ENCODE measurements at places on chromosomes 6 and 20. TPM values are rescaled to one million over a fixed set of nuclear protein-coding genes. Genes with fewer than 3 reads are reported as not detected.

The ARG1 gene
- 800 TPM for total RNA-seq

The WFDC12 gene
- total RNA-seq = not detected

The KCNK16 gene
- not detected for total RNA-seq

The GMPR gene
- 2.8 TPM for total RNA-seq

The PRDM13 gene
- not detected for total RNA-seq

The LRRC73 gene
- total RNA-seq = not detected

The MMUT gene
- 42.3 TPM for total RNA-seq

The RREB1 gene
- 28.9 TPM for total RNA-seq

The BMP2 gene
- 2.0 TPM for total RNA-seq

The HSD17B8 gene
- total RNA-seq = 31.2 TPM
